ENCODE measurements at places on chromosomes 16 and 17. TPM values are rescaled to one million over a fixed set of nuclear protein-coding genes. Genes with fewer than 3 reads are reported as not detected.
A peak's percentile ranks its signal among the peaks of the same experiment; 100 is the strongest.

CCL18 gene
- 4.5 TPM for total RNA-seq

- H3K27me3 ChIP-seq, result no peaks in the 10 kb centered on the region
- H3K36me3 ChIP-seq, result no peaks in the 10 kb centered on the region
- peak overlapping the region; percentile 3 for H3K27ac ChIP-seq
- H3K4me1 ChIP-seq, result peaks cover 58% of the 10 kb centered on the region
- H3K4me3 ChIP-seq, result no peak overlapping the region
Observed at GRCh38 chr17:72515291-72516065, 394.7 kb downstream of the SOX9 start.

- H3K36me3 ChIP-seq, result no peaks in the 10 kb centered on the region
- H3K4me1 ChIP-seq, result no peaks in the 10 kb centered on the region
- DNase-seq, result no peak
- no peaks in the 10 kb centered on the region for H3K27me3 ChIP-seq
- no peak overlapping the region for H3K4me3 ChIP-seq
- H3K27ac ChIP-seq, result no peak overlapping the region
Observed at GRCh38 chr17:55437159-55437605, 15.5 kb upstream of the MMD start.

DNA sequence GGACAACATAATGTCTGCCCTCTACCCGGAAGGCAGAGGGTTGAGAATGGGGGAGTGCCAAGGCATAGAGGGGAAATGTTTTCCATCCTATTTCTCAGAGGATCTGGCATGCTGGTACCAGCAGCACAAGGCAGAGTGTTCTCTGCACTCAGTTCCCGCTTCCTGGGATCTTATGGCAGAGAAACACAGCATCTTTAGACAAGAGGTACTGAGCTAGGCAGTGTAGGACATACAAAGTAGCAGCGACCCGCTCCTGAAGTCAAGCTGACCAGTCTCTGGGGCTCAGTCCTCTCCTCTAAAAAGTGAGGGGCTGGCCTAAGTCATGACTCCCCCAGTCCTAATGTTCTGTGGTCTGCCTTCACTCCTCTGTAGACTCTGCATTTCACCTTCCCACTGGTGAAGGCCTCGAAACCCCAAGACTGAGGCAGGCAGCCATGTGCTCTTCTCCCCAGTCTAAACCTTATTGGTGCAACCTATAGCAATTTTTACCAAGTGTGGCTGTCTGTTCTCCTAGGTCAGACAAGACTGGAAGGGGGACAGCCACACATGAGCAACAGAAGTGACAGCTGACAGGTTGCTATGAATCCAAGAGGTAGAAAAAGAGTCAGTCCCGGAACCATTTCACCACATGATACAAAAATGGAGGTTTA lies 11.3 kb upstream of the TSPOAP1 start:
- H3K4me1 ChIP-seq, result peaks cover 11% of the 10 kb centered on the region
- peak overlapping the region; percentile 89 for H3K27ac ChIP-seq
- H3K27me3 ChIP-seq, result no peaks in the 10 kb centered on the region
- DNase-seq, result no peak

DNA sequence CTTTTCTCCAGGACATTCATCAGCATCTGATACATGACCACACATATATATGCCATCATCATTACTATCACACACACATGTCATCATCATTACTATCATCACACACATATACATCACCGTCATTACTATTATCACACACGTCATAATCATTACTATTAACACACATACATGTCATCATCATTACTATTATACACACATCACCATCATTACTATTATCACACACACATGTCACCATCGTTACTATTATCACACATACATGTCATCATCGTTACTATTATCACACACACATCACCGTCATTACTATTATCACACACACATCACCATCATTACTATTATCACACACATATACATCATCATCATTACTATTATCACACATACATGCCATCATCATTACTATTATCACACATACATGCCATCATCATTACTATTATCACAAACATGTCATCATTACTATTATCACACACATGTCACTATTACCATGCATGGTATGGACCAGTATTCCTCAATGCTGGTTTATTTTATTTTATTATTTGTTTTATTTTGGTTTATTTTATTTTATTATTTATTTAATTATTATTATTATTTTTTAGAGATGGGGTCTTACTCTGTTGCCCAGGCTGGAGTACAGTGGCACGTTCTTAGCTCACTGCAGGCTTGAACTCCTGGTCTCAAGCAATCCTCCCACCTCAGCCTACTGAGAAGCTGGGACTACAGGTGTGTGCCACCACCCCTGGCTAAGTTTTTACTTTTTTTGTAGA lies 46.3 kb upstream of the CNEP1R1 start:
- H3K4me3 ChIP-seq, result no peak overlapping the region
- DNase-seq, result no peak
- no peak overlapping the region for H3K27ac ChIP-seq
- H3K27me3 ChIP-seq, result no peaks in the 10 kb centered on the region
